ENCODE measurements at places on chromosomes 12 and 14. TPM values are rescaled to one million over a fixed set of nuclear protein-coding genes. Genes with fewer than 3 reads are reported as not detected.

The KLRC4 gene
- 0.85 TPM for total RNA-seq

GRCh38 chr14:52703225-52703624, 3.8 kb upstream of the PSMC6 start:
- no peak overlapping the region for H3K27ac ChIP-seq
- no peaks in the 10 kb centered on the region for H3K36me3 ChIP-seq
- no peak overlapping the region for H3K4me3 ChIP-seq
- DNase-seq, result no peak

GRCh38 chr12:53625373-53625945, 723 bp downstream of the ATF7 start:
- H3K27ac ChIP-seq, result peak overlapping the region; percentile 92
- peak overlapping the region; percentile 70 for H3K4me3 ChIP-seq
- no peaks in the 10 kb centered on the region for H3K27me3 ChIP-seq
- no peaks in the 10 kb centered on the region for H3K4me1 ChIP-seq
- H3K36me3 ChIP-seq, result no peaks in the 10 kb centered on the region

- H3K4me3 ChIP-seq, result no peak overlapping the region
- no peaks in the 10 kb centered on the region for H3K27me3 ChIP-seq
- no peaks in the 10 kb centered on the region for H3K4me1 ChIP-seq
- no peaks in the 10 kb centered on the region for H3K36me3 ChIP-seq
Measured at GRCh38 chr12:117027251-117028086, 71.7 kb downstream of the TESC start.

GRCh38 chr12:3002646-3003045, 43.4 kb downstream of the TEAD4 start:
- H3K4me1 ChIP-seq, result no peaks in the 10 kb centered on the region
- H3K27ac ChIP-seq, result no peak overlapping the region
- no peak for DNase-seq
- no peaks in the 10 kb centered on the region for H3K36me3 ChIP-seq
- no peaks in the 10 kb centered on the region for H3K27me3 ChIP-seq
